ENCODE measurements at places on chromosomes 1 and 21.

- DNase-seq = no peak
Observed at GRCh38 chr1:204617256-204618147, 68.0 kb downstream of the LRRN2 start.

GRCh38 chr1:167248707-167249642 is 28.3 kb downstream of the POU2F1 start:
- DNase-seq = no peak

DNA sequence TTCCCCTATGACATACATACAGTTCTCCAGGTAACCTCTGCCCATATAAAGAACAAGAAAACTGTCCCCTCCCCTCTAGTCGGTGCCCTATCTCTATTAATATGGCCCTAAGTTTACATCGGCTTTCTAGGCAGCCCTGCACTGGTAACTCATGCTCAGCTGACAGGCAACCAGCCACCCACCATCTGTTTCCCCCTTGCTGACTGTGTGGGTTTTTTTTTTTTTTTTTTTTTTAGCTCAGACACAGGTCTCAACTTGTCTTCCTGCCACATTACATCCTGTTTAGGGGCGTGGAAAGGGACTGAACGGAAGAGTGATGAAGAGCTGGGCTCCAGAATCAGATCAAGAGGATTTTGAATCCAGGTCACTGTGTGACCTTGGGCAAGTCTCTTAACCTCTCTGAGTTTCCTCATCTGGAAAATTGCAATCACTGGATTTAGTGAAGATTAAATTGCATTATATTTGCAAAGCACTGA is 14.0 kb downstream of the LAPTM5 start:
- DNase-seq = no peak

- no peak for DNase-seq
Observed at GRCh38 chr1:101030881-101031280, 5.3 kb upstream of the DPH5 start.

GRCh38 chr1:59751801-59752200 is 62.9 kb upstream of the HOOK1 start:
- no peak for DNase-seq

- DNase-seq = peak; percentile 83
Observed at GRCh38 chr21:42460391-42461184, 35.4 kb downstream of the RSPH1 start.

GRCh38 chr1:201226859-201227488 is 36.4 kb downstream of the IGFN1 start:
- DNase-seq = no peak

- DNase-seq = peak; percentile 40
Observed at GRCh38 chr1:225423518-225423855, 4.4 kb downstream of the LBR start.

- no peak for DNase-seq
Observed at GRCh38 chr21:18620436-18620835, 216.9 kb upstream of the TMPRSS15 start.

DNA sequence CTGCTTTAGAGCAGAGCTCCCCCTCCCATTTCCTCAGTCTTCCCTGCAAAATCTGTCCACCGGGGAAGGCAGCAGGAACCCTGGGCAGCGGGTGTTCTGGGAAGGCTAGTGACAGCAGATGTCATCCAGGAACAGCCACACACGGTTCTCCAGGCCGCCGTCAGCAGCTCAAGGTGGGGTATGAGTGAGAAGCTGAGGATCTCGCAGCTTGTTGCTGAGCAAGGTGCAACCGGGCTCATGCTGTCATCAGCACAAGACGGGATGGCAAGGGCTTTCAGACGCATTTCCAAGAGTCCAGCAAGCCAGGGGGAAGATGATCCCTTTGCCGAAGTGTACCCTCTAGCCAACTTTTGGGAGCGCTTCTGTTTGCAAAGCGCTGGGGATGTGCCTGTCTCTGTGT is 23.0 kb upstream of the SPSB1 start:
- no peak for DNase-seq

DNA sequence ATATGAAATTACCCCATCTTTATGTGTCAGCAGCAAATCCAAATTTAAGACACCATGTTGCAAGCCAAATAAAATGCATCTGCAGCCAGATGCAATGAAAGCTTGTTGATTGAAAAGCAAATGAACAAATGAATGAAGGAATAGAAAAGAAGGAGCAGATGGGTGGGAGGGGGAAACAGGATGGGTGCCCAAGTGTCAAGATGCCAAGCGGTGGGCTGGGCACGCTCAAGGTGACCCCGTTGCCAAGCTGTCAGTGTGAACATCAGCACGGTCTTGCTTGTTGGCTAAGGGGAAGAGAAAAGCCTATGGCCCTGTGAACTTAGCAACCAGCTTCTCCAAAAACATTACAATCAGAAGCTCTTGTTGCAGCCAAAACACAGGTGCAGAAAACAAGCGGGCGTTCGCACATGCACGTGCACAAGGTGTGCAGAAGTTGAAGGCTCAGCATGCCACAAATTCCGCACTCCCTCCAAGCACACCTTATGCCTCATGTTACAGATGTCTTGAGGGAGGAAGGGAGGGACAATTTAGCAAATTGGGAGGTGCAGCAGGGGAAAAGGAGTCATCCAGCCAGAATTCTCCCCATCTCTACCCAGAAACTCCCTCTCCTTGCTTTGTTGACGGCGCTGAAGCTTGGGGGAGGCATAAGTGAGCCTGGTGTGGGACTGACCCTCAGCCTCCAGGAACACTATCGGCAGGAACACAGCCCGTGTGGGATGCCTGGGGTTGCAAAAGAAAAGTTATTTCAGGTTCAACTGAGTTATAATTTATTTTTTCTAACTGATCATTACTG is 62.4 kb downstream of the HIVEP3 start:
- DNase-seq = no peak

GRCh38 chr1:43731867-43732531 is 24.7 kb downstream of the ST3GAL3 start:
- DNase-seq = peak; percentile 80

DNA sequence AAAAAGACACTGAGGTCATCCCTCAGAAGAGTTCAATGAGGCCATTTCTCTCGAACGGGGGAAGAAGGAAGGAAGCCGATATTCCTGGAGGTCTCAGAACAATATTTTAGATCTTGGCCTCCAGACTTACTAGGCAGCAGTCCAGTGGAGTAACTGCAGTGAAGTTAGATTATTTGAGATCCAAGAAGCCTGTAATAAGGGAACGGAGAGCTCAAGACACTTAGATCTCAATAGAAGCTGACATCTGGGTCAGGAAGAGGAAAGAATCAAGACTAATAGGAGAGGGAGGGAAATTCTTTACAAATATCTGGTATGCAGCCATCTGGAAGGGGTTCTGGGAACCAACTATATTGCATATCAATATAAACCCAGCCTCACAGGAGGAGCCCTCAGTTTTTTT is 13.6 kb upstream of the ENAH start:
- DNase-seq = no peak

DNA sequence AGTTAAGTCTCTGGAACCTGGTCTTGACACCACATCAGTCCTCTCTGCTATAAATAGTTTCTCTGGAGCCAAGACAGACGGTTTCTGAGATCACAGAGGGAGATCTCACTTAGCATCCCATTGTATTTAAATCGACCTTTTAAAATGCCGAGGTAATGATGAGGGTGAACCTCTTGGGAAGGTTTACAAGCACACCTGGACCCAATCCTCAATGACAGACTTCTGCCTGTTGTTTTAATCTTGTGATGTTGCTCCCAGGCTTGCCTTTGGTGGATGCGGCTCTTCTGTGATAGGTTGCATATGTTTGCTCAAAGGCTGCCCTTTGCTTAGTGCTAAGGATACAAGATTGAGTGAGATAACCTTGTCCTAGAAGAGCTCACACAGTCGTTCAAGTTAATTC is 104.6 kb upstream of the L1TD1 start:
- DNase-seq = no peak

DNA sequence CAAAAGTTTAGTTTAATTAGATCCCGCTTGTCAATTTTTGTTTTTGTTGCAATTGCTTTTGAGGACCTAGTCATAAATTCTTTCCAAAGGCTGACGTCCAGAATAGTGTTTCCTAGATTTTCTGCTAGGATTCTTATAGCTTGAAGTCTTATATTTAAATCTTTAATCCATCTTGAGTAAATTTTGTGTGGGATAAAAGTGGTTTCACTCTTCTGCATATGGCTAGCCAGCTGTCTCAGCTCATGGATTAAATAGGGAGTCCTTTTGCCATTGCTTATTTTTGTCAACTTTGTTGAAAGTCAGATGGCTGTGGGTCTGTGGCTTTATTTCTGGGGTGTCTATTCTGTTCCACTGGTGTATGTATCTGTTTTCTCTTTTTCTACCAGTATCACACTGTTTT is 801.3 kb upstream of the ADGRL4 start:
- no peak for DNase-seq

DNA sequence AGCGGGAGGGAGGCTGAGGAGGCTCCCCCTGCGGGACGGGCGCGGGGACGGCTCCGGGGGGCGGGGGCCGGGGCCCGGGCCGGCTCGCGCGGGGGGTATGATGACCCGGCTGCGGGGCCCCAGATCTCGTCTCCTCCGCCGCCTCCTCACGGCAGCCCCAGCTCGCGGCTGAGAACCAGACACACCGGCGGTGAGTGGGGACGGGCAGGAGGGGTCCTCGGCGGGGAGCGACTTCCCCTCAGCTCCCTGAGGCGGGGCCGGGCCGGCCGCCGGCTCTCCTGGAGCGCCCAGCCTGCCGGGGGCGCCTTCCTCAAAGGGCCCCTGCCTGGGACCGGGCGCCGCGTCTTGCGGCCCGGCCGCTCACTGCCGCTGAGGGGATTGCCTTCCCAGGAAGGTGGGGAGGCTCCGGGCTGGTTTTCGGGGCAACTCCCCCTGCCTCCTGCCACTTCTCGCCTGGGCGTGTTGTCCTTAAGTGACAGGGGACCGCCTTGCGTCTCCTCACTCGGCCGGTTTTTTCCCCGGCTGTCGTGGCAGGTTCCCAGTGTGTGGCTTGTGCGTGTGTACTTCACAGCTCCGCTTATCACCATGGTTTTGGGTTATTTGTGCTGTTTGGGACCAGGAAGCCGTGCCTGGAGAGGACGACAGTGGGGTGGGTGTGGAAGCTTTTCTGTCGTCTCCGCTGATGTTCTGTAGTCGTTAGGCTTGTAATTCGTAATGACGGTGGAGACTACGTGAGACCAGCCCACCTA is 800 bp downstream of the HIPK1 start:
- peak; percentile 5 for DNase-seq

GRCh38 chr1:61604261-61604660 is 120.7 kb downstream of the TM2D1 start:
- DNase-seq = no peak

- DNase-seq = no peak
Observed at GRCh38 chr21:45472445-45473365, 67.7 kb downstream of the COL18A1 start.

GRCh38 chr1:26411624-26412074 is 1.0 kb downstream of the LIN28A start:
- DNase-seq = no peak

DNA sequence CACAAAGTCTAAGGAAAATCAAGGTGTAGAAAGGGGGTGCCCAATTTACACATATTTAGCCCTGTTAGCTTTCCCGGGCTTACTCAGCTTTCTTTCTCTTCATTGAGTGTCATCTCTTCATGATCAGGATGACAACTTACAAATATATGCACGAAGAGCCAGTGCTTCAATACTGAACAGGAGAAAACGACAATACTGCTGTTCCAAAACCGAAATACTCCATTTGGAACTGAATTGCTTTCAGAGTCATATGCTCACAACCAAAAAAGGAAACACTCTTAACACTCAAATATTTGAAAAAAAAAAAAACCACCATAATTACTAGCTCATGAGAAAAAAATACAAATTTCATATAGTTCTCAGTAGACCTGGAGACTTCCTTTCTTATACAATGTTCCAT is 272.1 kb upstream of the DUSP10 start:
- DNase-seq = no peak

DNA sequence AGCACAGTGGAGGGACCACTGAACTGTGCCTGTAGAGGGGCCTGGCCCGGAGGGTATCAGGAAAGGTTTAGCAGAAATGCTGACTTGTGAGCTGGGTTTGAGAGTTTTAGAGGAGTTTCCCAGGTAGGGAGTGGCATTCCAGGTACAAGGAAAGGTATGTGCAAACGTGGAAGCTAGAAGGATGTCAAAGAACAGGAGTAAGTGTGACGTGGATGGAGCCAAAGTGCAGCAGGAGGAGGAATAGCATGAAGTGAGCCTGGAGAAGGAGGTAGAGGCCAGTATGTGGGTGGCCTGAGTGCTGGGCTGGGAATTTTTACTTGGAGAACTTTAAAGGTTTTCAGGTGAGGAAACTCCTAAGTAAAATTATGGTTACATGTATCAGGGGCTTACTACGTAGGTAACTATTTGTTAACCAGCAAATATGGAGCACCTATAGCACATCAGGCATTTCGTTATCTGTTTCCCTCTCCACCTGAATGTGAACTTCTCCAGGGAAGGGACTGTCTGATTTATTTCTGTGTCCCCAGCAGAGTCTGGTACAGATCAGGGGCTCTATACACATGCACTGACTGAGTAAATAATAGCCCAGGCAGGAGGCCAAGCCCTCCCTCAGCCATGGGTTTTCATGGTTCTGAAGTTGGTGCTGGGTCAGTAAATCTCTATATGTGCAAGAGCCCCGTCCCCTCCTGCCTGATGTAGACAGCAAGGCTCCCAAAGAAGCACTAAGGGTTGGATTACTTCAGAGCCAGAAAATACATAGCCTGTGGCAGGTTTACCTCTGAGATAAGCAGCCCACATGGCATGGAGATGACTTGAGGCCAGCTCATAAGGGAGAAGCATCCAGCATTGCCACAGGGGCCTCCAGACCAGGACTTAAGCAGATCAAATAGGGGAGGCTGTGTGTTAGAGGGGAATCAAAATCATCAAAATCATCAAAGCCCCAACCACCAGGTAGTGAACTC is 43.4 kb downstream of the CDCP2 start:
- DNase-seq = no peak

GRCh38 chr1:5943343-5944124 is 48.7 kb downstream of the NPHP4 start:
- DNase-seq = no peak

- DNase-seq = no peak
Observed at GRCh38 chr1:208600456-208601190, 356.4 kb upstream of the PLXNA2 start.

GRCh38 chr1:15113146-15113545 is 40.4 kb upstream of the TMEM51 start:
- DNase-seq = no peak

DNA sequence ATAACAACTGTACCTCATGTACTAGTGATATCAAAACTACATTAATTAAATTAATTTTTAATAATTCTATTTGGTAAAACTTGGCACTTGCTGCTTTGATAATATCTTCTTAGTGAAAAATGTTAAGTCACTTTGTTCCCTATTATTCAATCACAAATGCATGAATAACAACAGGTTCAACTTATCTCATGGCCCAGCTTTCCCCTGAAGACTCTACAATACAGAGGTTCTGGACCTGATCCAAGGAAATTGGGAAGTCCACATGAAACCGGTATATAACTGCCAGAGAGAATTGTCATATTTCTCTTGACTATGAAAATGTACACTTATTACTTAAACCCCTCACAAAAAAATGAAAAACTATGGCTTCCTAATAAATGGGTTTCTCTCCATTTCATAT is 33.9 kb upstream of the PTPRC start:
- DNase-seq = no peak

DNA sequence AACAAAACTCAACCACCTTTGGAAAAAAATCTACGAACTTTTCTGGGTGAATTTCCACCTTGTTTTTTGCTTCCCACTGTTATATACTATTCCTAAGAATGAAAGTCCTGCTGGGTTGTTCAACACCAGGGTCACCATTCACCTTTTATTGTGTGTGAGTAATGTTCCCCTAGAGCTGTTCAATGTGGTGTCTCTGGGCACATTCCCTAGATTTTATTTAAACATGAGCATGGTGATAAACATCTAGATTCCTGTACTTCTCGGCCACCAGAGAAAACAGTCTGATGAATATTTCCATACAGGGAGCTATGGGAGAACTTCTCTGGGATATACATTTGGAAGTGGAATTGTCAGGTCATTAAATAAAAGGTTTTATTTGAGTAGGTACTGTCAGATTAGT is 13.0 kb downstream of the FMN2 start:
- no peak for DNase-seq
